Activated CD4-positive, alpha-beta T cell treated with anti-CD3 and anti-CD28 coated beads, Interleukin-2, amount 50 U/mL, for 4 hours (primary cell): ENCODE measurements at places on chromosomes 11 and 22.

GRCh38 chr11:66336234-66337102 is at the start of gene RIN1:
RIN1 (minus strand) TSS chr11:66336434; CDS start chr11:66336402, 32 bp downstream.
- peak; percentile 30 for DNase-seq

- DNase-seq: no peak
Measured at GRCh38 chr11:15655552-15655951, 540.8 kb downstream of the INSC start.

GRCh38 chr11:61619471-61620226 is 38.8 kb upstream of the SYT7 start:
- no peak for DNase-seq

- DNase-seq: no peak
Measured at GRCh38 chr11:34274712-34275398, 83.0 kb downstream of the ABTB2 start.

DNA sequence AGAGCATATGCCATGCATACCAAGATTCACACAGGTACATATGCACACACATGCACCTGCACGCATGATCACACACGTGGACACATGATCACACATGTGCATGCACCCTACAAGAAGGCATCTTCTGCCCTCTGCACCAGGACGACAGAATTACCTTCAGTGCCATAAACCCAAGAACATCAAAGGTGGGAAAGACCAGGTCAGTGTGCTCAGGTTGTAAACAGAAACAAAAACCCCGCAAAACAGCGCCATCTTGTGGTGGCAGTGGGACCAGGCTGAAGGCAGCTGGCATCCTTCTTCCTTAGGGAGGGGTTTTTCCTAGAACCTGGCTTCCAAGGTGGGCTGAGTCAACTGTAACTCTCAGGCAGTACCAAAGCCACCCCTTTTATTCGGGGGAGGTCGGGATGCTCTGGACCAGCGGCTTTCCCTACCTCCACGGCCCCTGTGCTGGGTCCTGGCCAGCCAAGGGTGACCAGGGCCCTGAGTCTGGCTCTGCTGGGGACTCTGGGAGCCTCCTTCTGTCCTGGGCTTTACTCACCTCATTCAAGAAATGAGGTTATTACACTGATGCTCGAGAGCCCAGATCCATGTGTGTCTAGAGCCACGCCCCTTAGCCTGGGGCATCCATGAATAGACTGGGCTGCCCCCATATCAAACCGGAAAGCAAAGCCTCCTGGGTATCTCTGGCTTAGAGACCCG is 69.4 kb upstream of the FGF3 start:
- DNase-seq: peak; percentile 59

DNA sequence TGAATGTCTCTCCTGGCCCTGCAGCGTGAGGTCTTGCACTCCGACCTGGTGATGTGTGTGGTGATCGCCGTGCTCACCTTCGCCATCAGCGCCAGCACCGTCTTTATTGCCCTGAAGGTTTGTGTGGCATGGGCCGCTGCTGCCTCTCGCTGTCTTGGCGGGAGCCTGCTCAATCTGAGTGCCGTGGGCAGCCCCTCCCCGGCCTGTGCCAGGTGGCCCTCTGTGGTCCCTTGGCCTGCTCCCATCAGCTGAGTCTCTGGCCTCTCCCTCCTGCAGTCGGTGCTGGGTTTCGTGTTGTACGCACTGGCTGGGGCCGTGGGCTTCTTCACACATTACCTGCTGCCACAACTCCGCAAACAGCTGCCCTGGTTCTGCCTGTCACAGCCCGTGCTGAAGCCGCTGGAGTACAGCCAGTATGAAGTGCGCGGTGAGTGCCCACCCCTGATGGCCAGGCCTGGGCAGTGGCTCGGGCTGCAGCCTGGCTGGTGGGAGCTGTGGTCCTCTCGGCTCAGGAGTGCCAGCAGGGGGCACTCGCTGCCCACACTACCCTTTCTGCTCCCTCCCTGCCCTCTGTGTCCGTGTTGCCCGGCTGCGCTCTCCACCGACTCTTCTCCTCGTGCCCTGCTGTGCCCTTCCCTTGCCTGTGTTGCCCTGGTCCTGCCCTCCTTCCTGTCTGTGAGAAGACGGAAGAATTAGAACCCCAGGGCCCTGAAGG is 10.2 kb downstream of the PCNX3 start:
- no peak for DNase-seq

DNA sequence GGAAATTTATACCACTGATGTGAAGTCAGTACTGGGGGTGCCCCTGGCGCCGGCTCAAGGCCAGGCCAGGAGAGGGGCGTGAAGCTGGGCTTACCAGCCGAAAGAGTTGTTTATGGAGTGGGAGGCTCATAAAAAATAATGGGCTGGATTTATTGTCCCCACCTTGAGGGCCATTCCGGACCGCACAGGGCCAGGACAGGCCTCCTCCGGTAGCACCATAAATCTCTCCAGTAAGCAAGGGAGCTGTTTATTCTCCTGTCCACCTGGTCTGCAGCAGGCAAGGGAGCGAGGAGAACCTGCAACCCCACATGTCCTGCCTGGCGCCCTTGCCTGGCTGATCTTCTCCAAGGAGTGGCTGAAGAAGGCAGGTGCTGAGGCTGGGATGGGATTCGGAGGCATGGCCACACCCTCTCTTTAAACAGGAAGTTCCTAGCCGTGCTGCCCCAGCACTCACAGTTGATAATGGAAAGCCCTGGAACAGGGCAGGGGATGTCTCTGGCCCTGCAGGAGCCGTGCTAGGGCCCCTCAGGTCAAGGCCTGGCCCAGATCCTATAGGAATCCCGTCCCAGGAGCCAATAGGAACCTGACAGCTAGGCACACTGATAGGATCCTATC is 65.1 kb downstream of the SCUBE1 start:
- DNase-seq: no peak

- DNase-seq: no peak
Measured at GRCh38 chr11:123659311-123659710, 4.9 kb upstream of the SCN3B start.

DNA sequence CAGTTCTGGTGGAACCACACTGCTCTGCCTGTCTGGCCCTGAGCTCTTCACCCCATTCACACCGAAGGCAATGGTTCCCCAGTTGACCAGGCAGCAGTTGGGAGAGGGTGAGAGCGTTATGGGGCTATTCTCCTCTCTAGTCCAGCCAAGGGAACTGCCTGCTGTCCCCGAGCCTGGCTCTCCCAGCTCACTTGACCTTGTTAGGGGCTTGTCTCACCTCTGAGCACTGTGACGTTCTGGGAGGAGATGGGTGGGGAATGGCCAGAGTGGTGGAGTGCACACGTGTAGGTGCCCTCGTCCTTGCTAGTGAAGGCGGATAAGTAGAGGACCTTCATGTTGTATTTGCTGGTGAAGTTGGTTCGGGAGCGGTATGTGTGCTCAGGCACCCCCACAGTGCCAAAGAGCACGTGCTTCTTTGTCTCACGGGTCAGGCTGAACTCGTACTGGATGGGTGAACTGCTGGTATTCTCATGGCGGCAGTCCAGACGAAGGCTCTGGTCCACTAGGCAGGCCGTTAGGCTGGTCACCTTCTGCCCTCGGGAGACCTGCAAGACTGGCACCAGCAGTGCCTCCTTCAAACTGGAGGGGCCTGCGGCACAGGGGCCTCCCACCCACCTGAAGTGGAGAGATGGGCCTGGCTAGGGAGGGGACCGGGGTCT is 3.0 kb downstream of the THY1 start:
- DNase-seq: no peak

DNA sequence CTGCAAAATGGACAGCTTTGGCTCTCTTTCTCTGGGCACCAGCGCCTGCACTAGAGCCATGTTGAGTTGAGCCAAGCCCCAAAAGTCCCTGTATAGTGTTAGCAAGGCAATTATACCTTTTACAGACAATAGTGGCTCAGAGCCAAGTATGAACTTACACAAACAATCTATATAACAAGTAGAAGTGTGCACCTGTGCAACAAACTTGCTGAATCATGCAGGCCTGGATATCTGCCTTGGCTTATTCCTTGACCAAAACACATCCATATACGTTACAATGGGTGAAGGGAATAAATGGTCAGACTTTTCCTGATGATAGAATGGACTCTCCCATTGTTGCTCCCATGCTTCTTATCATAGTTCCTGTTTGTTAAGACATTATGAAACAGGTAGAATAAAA is 3.8 kb upstream of the OR52I2 start:
- DNase-seq: no peak

DNA sequence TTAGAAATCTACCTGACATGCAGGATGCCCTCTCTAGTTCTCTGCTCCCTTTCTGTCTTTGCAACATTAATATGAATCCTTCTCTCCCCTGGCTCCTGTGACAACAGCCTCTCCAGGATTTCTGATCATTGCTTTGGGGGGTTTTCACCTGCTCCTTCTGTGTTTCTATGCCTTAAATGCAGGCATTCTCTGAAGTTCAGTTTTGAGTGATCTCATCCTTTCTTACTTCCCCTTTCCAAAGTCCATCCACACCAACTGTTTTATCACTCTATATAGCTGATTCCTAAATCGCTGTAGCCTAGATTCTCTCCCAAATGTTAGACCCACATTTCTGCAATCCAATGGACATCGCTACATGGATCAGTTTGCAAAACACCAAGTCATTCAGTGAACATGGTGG is 330.7 kb upstream of the NCAM1 start:
- DNase-seq: no peak

DNA sequence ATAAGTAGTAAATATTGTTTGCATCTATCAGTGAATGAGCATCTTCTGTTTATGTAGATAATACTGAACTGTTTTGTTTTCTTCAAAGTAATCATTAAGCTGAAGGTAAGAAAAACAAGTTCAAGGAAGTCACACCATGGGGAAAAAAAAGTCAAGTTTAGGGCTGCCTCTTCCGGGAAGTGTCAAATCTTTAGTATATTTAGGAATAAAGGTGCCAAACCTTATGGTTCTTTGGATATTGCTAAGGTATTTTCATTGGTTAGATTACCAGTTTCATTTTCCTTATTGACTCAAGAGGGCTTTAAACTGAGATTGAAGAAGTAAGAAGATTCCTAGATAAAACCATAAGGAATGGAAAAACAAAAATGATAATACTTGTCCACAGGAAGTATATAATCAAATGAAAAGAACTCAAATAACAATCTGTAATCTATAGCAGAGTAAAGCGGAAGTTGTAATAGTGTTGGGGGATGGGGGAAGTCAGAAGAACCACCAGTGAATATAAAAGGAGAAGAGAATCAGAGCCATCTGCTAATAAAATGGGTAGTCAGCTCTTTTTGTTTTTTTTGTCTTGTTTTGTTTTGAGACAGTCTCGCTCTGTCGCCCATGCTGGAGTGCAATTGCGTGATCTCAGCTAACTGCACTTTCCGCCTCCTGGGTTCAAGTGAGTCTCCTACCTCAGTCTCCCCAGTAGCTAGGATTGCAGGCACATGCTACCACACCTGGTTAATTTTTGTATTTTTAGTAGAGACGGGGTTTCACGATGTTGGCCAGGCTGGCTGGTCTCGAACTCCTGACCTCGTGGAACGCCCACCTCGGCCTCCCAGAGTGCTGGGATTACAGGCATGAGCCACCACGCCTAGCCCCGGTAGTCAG is 2.3 kb downstream of the ATM start:
- DNase-seq: no peak

- DNase-seq: no peak
Measured at GRCh38 chr11:127962416-127962815, 624.9 kb downstream of the ETS1 start.

- no peak for DNase-seq
Measured at GRCh38 chr11:9617940-9618339, 44.5 kb downstream of the WEE1 start.

DNA sequence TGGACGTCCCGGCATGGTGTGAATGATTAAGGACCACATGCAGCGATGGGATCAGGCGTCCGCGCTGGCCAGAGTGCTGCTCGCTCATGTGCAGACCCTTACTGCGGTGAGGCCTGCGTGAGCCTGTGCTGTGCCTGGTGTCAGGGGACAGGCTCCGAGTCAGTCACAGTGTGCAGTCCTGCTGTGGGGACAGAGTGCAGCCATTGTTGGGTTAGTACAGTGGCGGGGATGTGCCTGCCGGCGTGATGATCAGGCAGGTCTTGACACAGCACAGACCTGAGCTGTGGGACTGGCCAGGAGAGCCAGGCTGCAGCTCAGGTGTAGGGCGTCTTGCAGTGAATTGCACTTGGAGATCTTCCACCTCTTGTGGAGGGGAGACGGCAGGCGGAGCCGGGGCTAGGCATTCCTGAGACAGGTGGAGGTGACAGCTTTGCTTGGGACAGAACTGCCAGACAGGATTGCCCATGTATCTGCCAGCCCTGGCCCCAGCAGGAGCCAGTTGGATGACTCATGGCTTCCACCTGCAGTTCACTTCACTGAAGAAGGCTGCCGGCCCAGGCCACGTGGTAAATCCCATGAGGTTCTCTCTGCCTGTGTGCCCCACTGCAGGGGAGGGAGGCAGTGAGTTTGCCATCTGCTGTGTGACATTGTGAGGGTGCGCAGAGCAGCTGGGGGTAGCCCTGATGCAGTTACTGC is 17.3 kb downstream of the TRMU start:
- no peak for DNase-seq
